Thymus (tissue), 14 donors: ENCODE measurements at places on chromosomes 6 and 20.

GRCh38 chr6:72283571-72283970, 338.3 kb upstream of the KCNQ5 start:
- H3K4me3 ChIP-seq = no peak overlapping the region
- H3K4me1 ChIP-seq = no peaks in the 10 kb centered on the region
- DNase-seq = no peak
- no peaks in the 10 kb centered on the region for H3K36me3 ChIP-seq

DNA sequence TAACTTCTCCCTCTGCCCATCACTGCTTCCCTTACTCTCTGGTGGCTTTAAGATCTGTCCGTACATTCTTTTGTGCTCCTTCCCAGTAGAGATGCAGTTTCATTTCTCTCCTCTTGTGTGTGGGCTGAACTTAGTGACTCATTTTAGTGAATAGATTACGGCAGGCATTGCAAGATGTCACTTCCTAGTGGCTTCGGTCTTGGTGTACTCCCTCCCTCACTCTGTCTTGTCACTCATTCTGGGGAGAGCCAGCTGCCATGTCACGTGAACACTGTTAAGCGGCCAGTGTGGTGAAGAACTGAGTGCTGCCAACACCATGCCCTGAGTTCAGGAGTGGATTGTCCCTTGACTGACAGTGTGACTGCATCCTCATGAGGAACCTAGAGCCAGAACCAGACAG, 115.9 kb downstream of the OTOR start:
- no peaks in the 10 kb centered on the region for H3K36me3 ChIP-seq
- no peaks in the 10 kb centered on the region for H3K4me1 ChIP-seq
- no peak for DNase-seq
- H3K4me3 ChIP-seq = no peak overlapping the region
- no peaks in the 10 kb centered on the region for H3K27me3 ChIP-seq

DNA sequence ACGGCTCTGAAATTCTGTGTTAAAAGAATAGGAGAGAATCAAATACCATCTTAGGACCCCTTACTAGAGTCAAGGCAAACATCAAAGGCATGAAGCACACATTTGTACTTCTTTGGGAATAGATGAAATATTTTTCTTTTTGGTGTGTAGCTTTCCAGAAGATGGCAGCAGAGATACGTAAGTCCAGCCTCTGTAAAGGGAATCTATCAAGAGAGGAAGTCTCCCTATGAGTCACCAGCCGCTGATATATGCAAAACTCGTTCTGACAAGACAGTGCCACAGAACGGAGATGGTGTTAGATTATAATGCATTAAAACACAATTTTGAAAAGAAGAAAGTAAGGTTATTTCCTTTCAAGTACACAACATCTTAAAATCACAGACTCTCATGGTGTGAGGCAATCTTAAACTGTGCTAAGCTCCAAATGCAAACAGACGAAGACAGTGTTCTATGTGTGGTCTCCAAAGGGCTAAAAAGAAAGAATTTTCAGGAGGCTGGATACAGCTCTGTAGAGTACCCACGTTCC, 120.0 kb upstream of the AGPAT4 start:
- no peaks in the 10 kb centered on the region for H3K27me3 ChIP-seq
- H3K27ac ChIP-seq = no peak overlapping the region
- H3K4me3 ChIP-seq = no peak overlapping the region
- H3K4me1 ChIP-seq = no peaks in the 10 kb centered on the region
- H3K36me3 ChIP-seq = no peaks in the 10 kb centered on the region

- H3K4me3 ChIP-seq = no peak overlapping the region
- H3K27me3 ChIP-seq = peaks cover 2% of the 10 kb centered on the region
- peaks cover 2% of the 10 kb centered on the region for H3K4me1 ChIP-seq
- H3K27ac ChIP-seq = no peak overlapping the region
Observed at GRCh38 chr20:47198254-47198671, 158.2 kb downstream of the ZMYND8 start.

- no peaks in the 10 kb centered on the region for H3K4me1 ChIP-seq
- no peaks in the 10 kb centered on the region for H3K36me3 ChIP-seq
- no peak for DNase-seq
- no peaks in the 10 kb centered on the region for H3K27me3 ChIP-seq
- no peak overlapping the region for H3K27ac ChIP-seq
Observed at GRCh38 chr6:21386744-21387143, 206.8 kb upstream of the SOX4 start.

- H3K36me3 ChIP-seq = peaks cover 28% of the 10 kb centered on the region
- no peaks in the 10 kb centered on the region for H3K27me3 ChIP-seq
- H3K4me1 ChIP-seq = peaks cover 4% of the 10 kb centered on the region
- H3K4me3 ChIP-seq = no peak overlapping the region
Observed at GRCh38 chr20:50885781-50886180, 45.5 kb downstream of the ADNP start.

DNA sequence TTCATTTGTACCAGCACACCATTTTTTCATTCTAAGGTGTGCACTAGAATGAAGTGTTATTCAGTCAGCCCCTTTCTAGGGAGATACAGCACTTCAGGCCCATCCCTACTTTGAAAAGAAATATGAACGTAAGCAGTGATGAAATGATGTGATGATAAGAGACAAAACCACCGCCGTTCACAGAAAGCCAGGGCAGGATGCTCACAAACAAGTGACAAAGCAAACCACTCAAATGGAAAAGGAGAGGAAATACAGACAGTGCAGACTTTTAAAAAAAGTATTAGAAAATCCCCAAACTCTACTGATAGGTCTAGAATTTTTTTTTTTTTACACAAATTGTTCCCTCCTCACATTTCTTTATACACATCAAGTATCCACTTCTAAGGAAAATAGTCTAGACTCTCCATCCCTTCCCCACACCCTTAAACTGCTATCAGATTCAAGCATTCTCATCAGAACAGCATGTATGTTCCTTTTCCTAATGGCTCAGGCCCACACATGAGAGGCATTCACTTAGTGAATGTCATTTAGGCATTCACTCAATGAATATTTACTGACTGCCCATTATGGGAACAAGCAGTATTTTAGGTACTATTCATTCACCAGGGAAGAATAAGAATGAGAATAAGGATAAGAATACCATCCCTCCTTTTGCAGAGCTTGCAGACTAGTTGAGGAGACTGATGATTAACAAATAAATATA, 243.5 kb downstream of the GMPR start:
- H3K27me3 ChIP-seq = no peaks in the 10 kb centered on the region
- DNase-seq = no peak
- H3K4me3 ChIP-seq = no peak overlapping the region
- H3K27ac ChIP-seq = peak overlapping the region; percentile 67

DNA sequence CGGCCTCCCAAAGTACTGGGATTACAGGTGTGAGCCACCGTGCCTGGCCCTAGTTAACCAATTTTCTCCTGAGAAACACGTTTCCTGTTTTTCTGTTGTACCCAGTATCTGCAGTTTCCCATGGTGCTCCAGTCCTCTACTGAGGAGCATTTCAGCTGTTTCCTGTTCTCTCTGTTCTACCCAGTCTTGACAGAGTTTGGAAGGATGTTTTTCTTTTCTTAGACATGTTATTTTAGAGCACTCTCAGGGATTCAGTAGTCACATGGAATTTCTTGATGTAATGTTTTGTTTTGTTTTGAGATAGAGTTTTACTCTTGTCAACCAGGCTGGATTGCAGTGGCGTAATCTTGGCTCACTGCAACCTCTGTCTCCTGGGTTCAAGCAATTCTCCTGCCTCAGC, 129.8 kb upstream of the TIAM2 start:
- H3K4me1 ChIP-seq = peaks cover 3% of the 10 kb centered on the region
- no peaks in the 10 kb centered on the region for H3K27me3 ChIP-seq
- peaks cover 6% of the 10 kb centered on the region for H3K36me3 ChIP-seq
- no peak for DNase-seq
- no peak overlapping the region for H3K27ac ChIP-seq

DNA sequence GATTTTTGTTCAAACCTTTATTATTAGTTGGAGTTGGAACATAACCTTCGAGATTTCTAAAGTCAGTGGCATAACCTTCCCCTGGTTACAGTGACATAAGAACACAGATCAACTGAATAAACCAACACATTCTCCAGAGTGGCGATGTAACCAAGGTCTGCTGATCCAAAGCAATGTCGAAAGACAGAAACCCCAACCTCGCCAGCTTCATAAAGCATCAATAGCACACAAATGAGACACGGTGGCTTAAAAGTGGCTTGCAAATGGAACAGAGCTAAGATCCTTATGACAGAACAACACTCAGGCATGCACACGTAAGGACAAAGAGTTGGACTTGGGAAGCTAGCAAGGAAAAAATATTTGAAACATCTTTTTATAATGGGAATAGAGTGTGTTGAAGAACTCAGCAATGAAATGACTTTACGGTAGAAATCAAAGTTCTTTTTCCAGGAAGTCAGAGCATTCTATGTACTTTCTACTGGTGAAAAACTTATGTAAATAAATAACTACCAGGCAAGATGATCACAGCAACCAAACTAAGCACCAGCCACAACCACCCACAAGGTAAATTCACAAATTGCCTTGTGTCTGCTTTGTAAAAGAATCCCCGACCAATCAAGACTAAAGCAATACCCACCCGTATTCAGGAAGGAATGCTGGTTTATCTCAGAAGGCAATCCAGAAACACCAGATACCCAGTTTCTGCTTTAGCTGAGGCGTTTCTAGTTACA, 61.0 kb upstream of the NHSL1 start:
- no peak for DNase-seq
- no peaks in the 10 kb centered on the region for H3K4me1 ChIP-seq
- H3K27ac ChIP-seq = no peak overlapping the region
- no peak overlapping the region for H3K4me3 ChIP-seq

DNA sequence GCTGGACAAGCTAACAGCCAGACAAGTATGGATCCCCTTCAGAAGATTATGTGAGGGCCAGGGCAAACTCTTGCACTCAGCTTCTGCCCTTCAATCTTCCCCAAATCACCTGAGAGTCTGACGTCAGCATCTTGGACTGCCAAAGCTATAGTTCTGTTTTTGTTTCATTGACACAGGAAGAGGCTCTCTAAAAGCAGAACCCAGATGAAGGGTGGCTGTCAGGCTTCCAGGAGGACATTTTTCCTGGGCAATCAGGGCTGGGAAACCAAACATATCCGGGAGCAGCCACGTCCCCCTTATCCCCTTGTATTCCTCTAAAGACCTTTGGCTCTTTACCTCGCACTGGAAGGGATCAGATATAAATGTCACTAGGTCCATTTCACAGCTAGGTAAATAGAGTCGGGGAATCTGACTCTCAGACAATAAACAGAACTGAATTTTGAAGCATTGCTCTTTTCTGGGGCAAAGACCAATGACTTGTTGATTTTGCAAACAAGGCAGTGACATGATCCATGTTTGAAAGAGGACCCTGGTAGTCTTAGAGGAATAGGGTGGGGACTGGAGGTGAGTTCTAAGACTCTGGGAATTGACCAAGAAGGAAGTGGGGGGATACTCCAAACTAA, 13.3 kb downstream of the MAFB start:
- H3K36me3 ChIP-seq = no peaks in the 10 kb centered on the region
- H3K4me1 ChIP-seq = no peaks in the 10 kb centered on the region
- H3K27ac ChIP-seq = no peak overlapping the region
- peaks cover 21% of the 10 kb centered on the region for H3K27me3 ChIP-seq
- no peak for DNase-seq
- H3K4me3 ChIP-seq = no peak overlapping the region

- no peak for DNase-seq
- H3K36me3 ChIP-seq = no peaks in the 10 kb centered on the region
- no peak overlapping the region for H3K27ac ChIP-seq
- H3K27me3 ChIP-seq = no peaks in the 10 kb centered on the region
- H3K4me3 ChIP-seq = no peak overlapping the region
- H3K4me1 ChIP-seq = no peaks in the 10 kb centered on the region
Observed at GRCh38 chr20:56724241-56724757, 95.2 kb downstream of the TFAP2C start.
